ENCODE measurements at places on chromosomes 7 and 10.

GRCh38 chr7:65387891-65388290 lies 14.2 kb downstream of the ZNF92 start:
- DNase-seq: no peak

- DNase-seq: peak; percentile 66
These were observed 701.4 kb upstream of the COBL start for GRCh38 chr7:52017802-52018679.

GRCh38 chr7:45993621-45994020 lies 72.5 kb upstream of the IGFBP3 start:
- no peak for DNase-seq

DNA sequence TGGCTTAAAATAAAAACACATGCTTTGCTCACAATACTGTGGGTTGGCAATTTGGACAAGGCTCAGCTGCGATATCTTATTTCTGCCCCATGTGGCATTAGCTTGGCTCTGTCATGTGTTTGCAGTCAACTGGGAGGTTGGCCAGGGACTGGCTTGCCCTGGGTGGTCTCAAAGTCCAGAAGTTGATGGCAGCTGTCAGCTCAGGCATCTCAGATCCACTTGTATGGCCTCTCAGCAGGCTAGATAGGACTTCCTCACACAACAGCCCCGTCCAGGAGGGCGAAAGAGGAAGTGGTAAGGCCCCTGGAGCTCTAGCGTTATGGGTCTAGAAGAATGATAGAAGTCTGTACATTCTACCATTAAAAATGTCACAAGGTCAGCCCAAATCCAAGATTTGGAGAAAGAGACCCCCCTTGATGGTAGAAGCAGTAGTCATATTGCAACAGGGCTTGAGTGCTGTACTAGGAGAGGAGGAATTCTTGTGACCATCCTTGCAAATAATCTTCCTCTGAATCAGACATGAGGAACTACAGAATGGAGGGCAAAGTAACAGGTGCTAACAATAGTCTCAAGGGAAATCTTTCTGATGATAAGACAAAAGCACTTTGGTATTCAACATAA lies 166.2 kb downstream of the FAM107B start:
- DNase-seq: no peak

GRCh38 chr7:114190387-114190786 lies 224.2 kb upstream of the FOXP2 start:
- no peak for DNase-seq

- no peak for DNase-seq
These were observed 163.8 kb downstream of the RNF133 start for GRCh38 chr7:122535086-122535485.

DNA sequence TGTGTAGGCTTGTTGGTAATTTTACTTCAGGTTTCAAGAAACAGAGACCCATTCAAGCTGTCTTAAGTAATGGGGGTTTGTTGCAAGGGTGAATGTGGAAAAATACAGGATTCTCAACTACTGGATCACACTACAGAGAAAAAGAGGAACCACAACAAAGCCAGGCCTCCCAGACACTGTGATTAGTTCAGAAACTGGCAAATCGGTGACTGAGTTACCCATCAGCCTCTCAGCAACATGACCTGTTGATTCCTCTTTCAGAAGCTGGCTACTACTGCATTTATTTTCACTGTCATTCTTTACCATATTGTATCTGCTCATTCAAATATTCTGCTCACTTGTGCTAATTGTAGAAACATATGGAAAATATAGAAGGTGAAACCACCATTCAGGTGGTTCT lies 16.0 kb downstream of the CCDC71L start:
- DNase-seq: no peak

- DNase-seq: no peak
These were observed 9.5 kb downstream of the GLI3 start for GRCh38 chr7:42227541-42227935.

GRCh38 chr7:139186146-139186545 lies 44.9 kb upstream of the UBN2 start:
- no peak for DNase-seq

DNA sequence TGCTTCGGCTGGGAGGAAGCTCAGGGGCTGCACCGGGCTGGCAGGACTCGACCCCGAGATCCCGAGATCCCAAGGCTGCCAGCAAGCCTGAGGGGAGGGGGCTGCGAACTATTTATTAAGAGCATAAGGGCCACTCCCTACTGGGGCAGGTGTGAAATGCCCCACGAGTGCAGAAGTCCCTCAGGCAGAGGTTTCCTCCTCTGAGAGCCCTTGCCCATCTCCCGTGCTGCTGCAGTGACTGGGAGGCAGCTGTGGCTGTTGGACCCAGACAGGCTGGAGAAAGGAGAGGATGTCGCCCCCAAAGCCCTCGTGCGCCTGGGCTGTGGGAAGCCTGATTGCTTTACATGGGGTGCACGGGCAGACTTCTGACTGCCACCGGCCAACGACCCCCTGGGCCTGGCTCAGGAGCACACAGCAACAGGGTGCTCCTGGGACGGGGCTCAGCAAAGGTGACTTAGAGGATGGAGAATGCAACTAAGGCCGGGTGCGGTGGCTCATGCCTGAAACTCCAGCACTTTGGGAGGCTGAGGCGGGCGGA lies 39.8 kb downstream of the RGS10 start:
- no peak for DNase-seq

DNA sequence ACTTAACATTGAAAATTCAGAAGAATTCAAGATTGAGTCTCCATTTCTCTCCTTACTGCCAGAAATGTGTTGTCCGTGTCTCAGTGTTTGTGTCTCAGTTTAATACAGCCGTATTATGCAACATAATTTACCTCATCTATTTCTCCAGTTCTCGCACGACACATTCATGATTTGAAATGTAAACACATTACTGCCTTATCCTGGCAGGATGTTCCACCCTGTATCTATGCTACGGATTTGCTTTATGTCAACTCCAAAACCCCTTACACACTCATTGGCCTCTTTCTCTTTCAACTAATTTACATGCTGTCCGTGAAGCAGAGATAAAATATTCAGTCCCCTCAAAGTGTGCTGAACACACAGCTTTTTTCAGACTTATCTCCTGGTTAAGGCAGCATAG lies 653.7 kb upstream of the SEMA3D start:
- DNase-seq: peak; percentile 21

DNA sequence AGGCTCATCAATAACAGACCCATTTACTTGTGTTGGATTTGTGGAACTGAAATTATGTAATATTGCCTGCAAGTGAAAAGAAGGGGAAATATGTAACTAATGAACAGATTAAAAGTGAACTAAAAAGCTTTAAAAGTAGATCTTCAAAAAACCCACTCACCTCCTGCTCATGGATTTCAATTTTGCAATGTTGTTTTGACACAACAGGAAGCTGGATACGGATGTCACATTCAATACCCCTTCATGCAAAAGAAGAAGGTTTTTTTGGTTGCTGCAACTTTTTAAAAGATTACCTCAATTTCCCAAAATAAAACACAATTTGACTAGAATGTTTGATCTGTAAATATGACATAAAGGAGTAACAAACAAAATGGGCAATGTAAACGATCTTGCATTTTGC lies 3.3 kb downstream of the MKI67 start:
- DNase-seq: no peak

GRCh38 chr7:587767-588166 lies 68.1 kb upstream of the PDGFA start:
- no peak for DNase-seq

DNA sequence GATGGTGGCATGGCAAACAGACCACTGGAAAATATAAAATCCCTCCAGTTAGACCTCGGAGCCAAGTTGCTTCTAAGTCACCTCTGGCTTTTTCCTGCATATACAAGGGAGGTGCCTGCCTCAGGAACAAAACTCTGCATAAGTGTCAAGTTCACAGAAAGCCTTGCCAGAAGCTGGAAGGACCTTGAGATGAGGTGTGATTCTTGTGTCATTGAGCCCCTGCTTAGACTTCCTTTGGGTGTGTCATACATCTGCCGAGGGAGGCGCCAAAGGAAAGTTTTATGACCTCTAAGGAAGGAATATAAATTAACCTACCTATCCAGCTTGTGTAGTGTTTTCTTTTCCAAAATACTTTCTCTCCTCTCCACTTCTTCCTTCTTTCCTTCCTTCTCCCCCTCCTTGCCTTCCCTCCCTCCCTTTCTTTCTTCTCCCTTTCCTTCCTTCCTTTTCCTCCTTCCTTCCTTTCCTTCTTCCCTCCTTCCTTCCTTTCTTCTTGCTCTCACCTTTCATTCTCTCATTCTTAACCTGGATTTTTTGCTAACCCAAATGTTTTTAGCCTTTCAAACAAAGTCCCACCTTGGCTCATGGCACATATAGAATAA lies 75.2 kb downstream of the TRIL start:
- no peak for DNase-seq

- DNase-seq: no peak
These were observed 92.4 kb downstream of the CXCL12 start for GRCh38 chr10:44292390-44293002.

DNA sequence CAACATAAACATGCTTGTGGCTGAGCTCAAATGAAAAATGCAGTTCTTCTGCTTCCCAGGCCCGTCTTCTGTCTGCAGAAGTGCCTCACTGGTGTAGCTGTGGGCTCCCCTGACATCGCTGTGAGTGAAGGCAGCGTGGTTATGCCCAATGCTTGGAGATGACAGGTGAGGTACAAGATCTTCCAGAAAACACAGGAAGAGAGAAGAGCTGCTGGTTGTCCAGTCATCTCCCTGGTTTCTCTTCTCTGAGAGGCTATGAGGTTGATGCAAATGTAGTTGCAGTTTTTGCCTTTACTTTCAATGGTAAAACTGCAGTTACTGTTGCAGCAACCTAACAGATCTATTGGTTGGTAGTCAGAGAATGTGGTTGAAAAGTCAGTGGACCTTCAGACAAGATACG lies 223.6 kb downstream of the GATA3 start:
- no peak for DNase-seq
